ENCODE measurements at places on chromosomes 6 and 20.
A peak's percentile ranks its signal among the peaks of the same experiment; 100 is the strongest.

DNA sequence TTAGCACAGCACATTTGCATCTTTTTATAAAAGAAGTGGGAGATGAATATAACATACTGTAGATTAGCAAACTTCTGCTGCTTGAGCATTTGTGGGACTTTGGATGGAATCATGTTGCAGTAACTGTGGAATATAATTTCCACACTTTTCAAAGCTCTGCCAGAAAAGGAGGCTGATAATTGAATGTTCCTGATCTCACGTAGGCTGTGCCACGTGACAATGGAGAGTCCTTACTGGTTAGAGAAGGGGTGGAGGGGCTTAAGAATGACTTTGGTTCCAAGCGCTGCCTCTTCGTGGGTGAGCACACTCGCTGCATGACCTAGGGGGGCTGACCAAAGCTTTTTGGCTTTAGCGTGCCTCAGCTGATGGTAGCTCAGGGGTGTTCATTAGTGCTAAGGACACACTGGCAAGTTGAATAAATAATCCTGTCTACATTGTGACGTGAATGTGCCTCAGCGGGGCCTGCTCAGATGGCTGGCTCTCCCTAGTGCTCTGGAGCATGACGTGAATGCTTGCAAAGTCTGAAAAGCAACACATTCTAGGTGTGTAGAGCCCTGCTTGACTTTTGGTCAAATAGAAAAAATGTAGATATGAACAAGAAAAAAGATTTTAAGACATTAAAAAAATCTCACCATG lies 15.0 kb downstream of the WRNIP1 start:
- no peak for DNase-seq

DNA sequence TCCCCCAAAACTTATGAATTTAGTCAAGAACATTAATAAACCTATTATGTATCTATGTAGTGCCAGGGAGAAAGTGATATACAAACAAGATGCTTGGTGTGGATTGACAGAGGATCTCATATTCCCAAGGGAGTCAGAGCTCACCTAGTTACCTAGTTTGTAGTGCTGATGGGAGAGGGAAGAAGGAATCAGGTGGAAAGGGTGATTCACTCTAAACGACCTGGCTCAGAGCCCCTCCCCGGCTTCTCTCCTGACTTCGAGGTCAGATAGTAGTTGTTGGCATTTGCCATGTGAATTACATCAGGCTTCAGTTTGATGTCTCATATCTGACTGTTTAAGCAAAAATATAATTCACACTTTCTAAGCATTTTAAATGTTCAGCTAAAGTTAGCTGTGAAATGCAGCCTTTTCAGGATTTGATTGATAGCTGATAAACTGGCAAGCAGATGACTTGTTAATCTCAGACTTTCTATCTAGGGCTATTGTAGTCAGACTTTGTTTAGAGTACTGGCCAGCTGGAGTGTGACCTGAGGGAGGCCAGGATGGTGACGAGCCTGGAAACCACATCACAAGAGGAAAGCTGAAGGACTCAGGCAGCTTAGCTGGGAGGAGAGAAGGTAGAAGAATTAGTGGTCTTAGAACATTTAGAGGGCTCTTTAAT lies 123.7 kb downstream of the AKAP7 start:
- DNase-seq: peak; percentile 24

DNA sequence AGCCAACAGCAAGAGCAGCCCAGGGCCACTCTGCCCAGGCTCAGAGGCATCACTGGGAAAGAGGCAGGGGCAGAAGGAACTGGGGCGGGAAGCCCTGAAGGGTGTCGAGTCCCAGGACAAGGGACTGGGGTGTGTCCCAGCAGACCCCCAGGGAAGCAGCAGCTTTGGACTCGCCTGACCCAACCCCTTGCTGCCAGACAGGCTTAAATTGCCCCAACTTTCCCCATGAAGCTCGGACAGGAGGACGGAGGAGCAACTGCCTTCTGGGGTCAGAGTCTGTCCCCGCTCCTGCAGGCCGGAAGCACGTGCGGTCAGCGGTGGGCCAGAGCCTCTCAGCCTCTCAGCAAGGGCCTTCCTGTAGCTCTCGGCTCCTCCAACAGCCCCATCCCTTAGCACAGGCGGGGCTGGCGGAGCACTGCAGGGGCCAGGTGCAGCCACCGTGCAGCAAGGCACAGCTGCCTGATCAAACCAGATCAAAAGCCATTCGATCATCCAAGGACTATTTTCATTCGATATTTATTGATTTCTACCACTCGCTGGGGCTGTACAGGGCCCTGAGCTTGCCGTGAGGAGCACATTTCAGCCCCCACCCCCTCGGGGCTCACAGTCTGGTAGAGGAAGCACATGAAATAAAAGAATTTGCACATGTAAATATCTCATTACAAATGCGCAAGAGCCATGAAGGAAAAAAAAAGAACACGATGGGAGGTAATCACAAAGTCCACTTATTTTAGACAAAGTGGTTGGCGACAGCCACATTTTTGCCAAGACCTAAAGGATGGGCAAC lies 31.8 kb upstream of the STX16 start:
- DNase-seq: no peak

- no peak for DNase-seq
These were observed 468.2 kb downstream of the MMUT start for GRCh38 chr6:48994811-48995210.

- no peak for DNase-seq
These were observed 35.3 kb downstream of the TOX2 start for GRCh38 chr20:43949741-43950618.

DNA sequence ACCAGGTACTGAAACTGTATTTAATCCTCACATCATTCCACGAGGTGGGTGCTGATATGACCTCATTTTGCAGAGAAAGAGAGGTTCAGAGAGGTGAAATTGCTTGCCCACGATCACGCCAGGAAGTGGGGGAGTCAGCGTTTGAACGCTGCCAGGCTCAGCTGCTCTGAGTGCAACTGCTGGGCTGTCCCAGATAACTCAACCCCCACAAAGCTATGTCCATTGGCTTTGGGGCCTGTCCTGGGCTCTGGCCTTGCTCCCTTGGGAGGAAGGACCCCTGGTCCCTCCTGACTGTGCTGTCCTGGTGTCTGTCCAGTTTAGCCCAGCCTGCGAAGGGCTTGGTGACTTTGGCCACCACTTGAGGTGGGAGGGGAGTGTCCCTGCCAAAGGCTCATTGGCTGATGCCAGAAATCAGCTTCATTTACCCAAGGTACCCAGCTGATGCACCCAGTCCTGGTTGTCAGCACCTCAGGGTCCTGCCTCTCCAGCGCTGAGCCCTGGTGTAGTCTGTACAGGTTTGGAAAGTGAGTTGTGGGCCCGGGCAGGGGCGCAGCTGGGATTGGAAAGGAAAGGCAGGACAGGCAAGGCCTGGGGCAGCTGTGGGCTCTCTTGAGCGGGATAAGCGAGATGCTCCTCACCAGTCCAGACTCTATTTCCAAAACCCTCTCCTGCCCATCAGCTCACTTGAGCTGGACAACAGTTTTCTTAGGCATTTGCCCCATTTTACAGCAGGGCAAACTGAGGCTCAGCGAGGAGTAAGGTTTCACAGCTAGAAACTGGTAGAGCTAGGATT lies 38.5 kb downstream of the SUN5 start:
- no peak for DNase-seq

- DNase-seq: no peak
These were observed 425.3 kb downstream of the EPM2A start for GRCh38 chr6:145309842-145310535.
